ENCODE measurements at places on chromosomes 5 and 9.

- H3K36me3 ChIP-seq, result peaks cover 64% of the 10 kb centered on the region
- H3K4me3 ChIP-seq, result no peak overlapping the region
- H3K4me1 ChIP-seq, result peaks cover 30% of the 10 kb centered on the region
These were observed 66.6 kb downstream of the DEPDC1B start for GRCh38 chr5:60633341-60633740.

DNA sequence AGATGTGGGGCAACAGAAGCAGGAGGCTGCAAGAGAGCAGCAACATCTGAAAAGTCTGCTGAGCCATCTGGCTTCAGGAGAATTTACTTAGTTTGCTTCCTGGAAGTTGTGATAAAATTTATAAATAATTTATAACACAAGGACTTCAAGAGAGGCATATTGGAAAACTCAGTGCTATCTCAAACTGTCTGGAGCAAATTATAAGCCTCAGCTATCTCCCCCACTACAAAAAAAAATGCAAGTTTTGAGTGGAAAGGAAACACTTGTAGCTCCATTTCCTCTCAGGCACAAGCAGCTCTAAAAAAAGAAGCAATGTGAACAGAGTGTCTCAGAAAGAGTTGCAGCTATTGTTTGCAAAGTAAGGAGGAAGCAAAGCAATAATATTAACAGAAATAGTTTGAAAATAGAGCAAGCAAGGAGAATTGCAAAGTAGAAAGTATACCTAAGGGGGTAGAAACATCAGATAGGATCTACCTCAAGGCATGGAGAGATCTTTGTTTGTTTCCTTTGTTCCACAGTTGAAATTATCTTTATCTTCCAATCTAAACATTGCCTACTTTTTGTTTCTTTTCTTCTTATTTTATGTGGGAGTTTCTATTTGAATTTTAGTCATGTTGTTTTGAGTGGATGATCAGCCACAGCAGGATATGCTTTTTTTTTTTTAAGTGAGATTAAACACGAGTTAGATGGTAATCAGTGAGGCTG, 55.9 kb upstream of the IL6ST start:
- H3K4me3 ChIP-seq, result peak overlapping the region; percentile 49
- no peak overlapping the region for H3K27ac ChIP-seq
- H3K4me1 ChIP-seq, result peaks cover 8% of the 10 kb centered on the region

DNA sequence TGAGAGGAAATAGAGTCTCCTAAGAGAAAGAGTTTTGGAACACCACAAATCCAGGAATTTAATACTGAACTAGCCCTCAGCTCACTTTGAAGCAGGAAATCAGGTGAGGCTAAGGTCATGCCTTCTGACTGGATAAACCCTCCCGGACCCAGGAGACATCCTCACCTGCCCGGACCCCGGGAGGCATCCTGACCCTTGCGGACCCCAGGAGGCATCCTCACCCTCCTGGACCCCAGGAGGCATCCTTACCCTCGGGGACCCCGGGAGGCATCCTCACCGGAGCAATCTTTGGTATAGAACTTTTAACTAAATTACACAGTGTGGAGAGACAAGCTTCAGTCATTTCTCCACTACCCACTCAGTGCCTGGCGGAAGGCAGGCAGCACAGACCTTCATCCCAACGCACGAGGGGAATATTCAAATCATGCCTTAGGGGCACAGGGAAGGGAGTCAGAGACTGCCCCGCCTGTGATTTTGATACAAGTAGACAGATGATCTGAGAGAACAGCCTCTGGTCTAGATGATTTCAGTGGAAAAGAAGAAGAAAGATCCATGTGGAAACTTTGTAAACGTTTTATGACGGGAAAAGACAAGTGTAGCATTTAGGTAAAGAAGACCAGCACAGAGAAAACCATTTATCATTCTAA, 21.3 kb downstream of the STXBP1 start:
- no peaks in the 10 kb centered on the region for H3K36me3 ChIP-seq
- DNase-seq, result no peak
- no peak overlapping the region for H3K27ac ChIP-seq
- no peaks in the 10 kb centered on the region for H3K4me1 ChIP-seq
- H3K27me3 ChIP-seq, result no peaks in the 10 kb centered on the region

DNA sequence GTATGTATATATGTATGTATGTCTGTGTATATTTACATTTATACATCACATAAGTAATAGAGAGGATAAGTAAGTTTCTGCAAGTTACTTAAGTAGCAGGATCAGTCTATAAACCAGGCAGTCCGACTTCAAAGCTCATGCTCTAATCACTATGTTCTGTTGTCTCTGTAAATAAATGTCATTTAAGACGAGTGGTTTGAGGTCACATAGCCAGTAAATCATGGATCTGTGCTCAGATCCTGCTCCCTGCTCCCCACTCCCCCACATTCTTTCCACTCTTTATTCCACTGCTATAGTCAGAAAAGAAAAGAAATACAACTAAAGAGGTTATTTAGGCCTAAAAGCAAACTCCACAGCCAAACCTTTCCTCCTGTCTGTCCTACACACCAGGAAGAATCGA, 90.4 kb downstream of the SERINC5 start:
- H3K36me3 ChIP-seq, result peaks cover 11% of the 10 kb centered on the region
- no peak overlapping the region for H3K27ac ChIP-seq
- H3K27me3 ChIP-seq, result no peaks in the 10 kb centered on the region
- no peak for DNase-seq

GRCh38 chr9:81819859-81820546, 108.2 kb upstream of the SPATA31D4 start:
- H3K4me3 ChIP-seq, result no peak overlapping the region
- H3K36me3 ChIP-seq, result no peaks in the 10 kb centered on the region
- H3K27me3 ChIP-seq, result no peaks in the 10 kb centered on the region
- no peak overlapping the region for H3K27ac ChIP-seq

DNA sequence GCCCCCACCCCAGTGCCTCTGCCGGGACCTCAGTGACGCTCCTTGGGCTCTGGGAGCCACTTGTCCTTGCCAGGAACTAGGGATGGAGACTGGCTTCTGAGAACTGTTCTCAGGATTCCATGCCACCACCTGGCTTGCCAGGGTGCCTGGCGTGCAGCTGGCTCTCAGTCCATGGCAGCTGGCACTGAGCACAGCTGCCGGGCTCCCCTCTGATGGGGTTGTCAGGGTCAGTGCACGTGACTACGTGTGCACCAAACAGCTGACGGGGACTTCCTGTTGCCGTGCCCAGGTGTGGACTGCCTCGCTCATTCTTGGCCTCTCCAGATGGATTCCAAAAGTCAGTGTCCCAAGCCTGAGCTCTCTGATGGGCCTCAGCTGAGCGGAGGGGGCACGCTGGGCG, 9.4 kb downstream of the KCNT1 start:
- no peaks in the 10 kb centered on the region for H3K36me3 ChIP-seq
- H3K4me3 ChIP-seq, result no peak overlapping the region
- DNase-seq, result no peak
- no peaks in the 10 kb centered on the region for H3K4me1 ChIP-seq
- H3K27me3 ChIP-seq, result peaks cover 12% of the 10 kb centered on the region
- no peak overlapping the region for H3K27ac ChIP-seq

- DNase-seq, result no peak
- H3K27me3 ChIP-seq, result peaks cover 24% of the 10 kb centered on the region
- H3K36me3 ChIP-seq, result peaks cover 31% of the 10 kb centered on the region
- no peak overlapping the region for H3K27ac ChIP-seq
- peaks cover 18% of the 10 kb centered on the region for H3K4me1 ChIP-seq
- H3K4me3 ChIP-seq, result no peak overlapping the region
These were observed 101.0 kb downstream of the ZNF608 start for GRCh38 chr5:124645396-124645795.

GRCh38 chr5:87120518-87121303, 147.0 kb upstream of the RASA1 start:
- H3K4me3 ChIP-seq, result no peak overlapping the region
- no peak overlapping the region for H3K27ac ChIP-seq
- peak; percentile 65 for DNase-seq
- no peaks in the 10 kb centered on the region for H3K27me3 ChIP-seq
- peaks cover 36% of the 10 kb centered on the region for H3K4me1 ChIP-seq

- peaks cover 23% of the 10 kb centered on the region for H3K4me1 ChIP-seq
- DNase-seq, result peak; percentile 63
- H3K27me3 ChIP-seq, result no peaks in the 10 kb centered on the region
- H3K27ac ChIP-seq, result no peak overlapping the region
These were observed 136.1 kb upstream of the RAPGEF1 start for GRCh38 chr9:131875828-131876485.

GRCh38 chr5:2674456-2674855, 77.0 kb downstream of the IRX2 start:
- H3K4me3 ChIP-seq, result no peak overlapping the region
- H3K36me3 ChIP-seq, result no peaks in the 10 kb centered on the region
- DNase-seq, result no peak
- no peaks in the 10 kb centered on the region for H3K4me1 ChIP-seq
- no peaks in the 10 kb centered on the region for H3K27me3 ChIP-seq

DNA sequence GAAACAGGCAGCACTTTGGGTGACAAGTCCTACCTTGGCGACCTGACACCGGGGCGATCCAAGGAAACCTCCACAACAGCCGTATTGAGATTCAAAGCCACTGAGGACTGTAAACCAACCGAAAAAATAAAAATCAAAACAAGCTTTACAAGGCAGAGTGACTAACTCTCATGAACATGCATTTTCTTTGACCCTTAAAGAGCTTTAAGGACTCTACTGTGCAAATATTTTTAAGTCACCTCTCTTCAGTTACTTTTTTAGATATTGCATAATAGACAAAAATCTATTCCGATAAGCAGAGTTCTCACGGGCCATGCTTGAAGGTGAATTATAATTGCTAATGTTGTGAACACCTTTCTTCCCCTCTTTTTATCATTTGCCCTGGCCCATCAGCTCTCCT, 38.3 kb downstream of the EQTN start:
- no peaks in the 10 kb centered on the region for H3K36me3 ChIP-seq
- no peak for DNase-seq
- no peaks in the 10 kb centered on the region for H3K27me3 ChIP-seq
- H3K4me1 ChIP-seq, result no peaks in the 10 kb centered on the region
- no peak overlapping the region for H3K27ac ChIP-seq
- no peak overlapping the region for H3K4me3 ChIP-seq

DNA sequence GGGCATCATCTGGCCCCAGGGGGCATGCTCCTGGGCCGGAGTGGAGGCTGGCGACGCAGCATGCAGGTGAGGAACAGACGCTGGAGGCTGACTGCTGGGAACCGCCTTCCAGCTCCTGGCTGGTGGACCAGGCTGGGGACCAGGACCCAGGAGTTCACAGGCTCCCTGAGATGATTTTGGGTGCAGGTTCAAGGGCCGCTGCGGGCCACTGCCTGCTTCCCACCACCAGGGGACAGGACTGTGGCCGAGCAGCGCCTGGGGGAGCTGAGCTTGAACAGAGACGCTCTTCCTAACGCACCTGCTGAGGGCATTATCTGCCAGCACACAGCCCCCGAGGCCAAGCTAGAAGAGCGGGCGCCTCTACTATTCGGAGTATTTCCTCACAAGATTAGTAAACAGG, 132.1 kb upstream of the RAPGEF1 start:
- H3K27ac ChIP-seq, result no peak overlapping the region
- H3K4me3 ChIP-seq, result no peak overlapping the region
- H3K36me3 ChIP-seq, result no peaks in the 10 kb centered on the region
- no peaks in the 10 kb centered on the region for H3K4me1 ChIP-seq
- DNase-seq, result no peak

- no peak for DNase-seq
- H3K27ac ChIP-seq, result no peak overlapping the region
- no peaks in the 10 kb centered on the region for H3K36me3 ChIP-seq
- peaks cover 6% of the 10 kb centered on the region for H3K4me1 ChIP-seq
- no peaks in the 10 kb centered on the region for H3K27me3 ChIP-seq
These were observed 386.6 kb upstream of the RPS23 start for GRCh38 chr5:82664732-82665131.

DNA sequence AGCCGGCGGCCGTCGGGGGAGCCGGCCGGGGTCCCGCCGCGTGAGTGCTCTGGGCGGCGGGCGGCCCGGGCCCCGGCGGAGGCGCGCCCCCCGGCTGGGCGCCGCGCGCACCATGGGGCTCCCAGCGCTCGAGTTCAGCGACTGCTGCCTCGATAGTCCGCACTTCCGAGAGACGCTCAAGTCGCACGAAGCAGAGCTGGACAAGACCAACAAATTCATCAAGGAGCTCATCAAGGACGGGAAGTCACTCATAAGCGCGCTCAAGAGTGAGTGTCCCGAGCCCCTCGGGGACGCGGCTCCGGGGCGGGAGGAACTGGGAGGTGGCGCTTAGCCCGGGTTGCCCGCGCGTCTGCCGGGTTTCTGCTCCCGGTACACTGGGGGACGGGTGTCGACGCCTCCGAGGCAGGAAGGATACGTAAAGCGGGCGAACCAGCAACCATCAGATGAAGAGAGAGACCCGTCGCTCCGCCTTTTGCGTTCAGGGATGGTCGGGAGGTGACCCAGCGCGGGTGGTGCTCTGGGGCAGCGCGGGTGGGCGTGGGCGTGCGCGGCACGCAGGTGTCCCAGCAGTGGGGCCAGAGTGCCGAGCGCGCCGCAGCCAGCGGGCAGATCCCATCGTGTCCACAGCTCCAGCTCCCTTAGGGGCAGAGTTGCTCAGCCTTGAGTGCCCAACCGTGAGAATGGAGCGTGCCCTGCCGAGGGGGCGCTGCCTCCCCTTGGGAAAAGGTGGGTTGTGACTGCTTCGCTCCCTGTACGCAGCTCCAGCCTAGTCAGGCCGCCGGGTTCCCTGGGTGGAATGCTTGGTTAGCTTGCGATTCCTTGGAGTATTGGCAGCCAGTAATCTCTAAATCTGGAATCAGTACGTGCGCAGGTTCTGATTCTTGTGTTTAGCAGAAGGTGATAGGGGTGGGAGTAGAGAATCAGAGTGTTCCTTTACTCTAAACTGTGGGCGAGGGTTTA, 753 bp downstream of the ARHGAP26 start:
- H3K4me3 ChIP-seq, result peak overlapping the region; percentile 92
- H3K36me3 ChIP-seq, result no peaks in the 10 kb centered on the region
- peaks cover 18% of the 10 kb centered on the region for H3K4me1 ChIP-seq
- peak; percentile 64 for DNase-seq
- H3K27me3 ChIP-seq, result no peaks in the 10 kb centered on the region

- no peak overlapping the region for H3K27ac ChIP-seq
- H3K4me3 ChIP-seq, result no peak overlapping the region
- H3K4me1 ChIP-seq, result no peaks in the 10 kb centered on the region
- no peak for DNase-seq
These were observed 324.8 kb downstream of the TMEM38B start for GRCh38 chr9:106019039-106019680.

DNA sequence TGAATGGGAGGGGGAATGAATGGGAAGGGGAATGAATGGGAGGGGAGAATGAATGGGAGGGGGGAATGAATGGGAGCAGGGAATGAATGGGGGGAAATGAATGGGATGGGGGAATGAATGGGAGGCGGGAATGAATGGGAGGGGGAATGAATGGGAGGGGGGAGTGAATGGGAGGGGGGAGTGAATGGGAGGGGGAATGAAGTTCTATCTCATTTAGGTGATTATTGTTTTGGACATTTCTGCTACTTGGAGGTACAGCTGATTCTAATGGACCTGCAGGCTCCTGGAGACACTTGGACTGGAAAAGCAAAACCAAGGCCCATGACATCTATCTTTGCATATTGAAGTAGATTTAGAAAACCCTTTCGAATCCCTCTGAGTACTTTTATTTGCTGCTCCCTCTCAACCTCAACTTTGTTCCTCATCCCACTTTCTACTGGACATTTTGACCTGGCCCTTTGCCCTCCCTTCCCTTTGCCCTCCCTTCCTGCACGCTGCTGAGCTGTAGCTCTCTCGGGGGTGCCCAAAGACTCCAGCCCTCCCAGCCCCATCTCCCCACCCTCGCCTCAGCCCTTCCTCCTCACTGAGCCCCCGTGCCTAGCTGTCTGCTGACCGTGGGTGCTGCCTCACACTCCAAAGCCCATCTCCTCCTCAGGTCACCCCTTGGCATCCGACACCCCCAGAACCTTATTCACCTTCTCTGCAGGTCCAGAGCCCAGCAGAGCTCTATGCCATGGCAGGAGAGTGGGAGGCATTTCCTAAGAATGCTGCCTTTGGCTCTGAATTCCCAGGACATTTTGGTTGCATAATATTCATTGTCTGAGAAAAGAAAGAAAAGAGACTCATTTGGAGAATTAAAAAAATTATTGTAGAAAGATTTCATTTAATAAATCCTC, 19.9 kb upstream of the LPCAT1 start:
- H3K27ac ChIP-seq, result no peak overlapping the region
- no peaks in the 10 kb centered on the region for H3K36me3 ChIP-seq
- H3K4me3 ChIP-seq, result no peak overlapping the region

Measured in common myeloid progenitor, CD34-positive (primary cell).